CD4-positive, alpha-beta T cell treated with Interleukin-17A for 1 hour (primary cell): ENCODE measurements at places on chromosomes 2 and 18.
A peak's percentile ranks its signal among the peaks of the same experiment; 100 is the strongest.

GRCh38 chr2:222572751-222573174, 83.1 kb downstream of the FARSB start:
- DNase-seq = no peak

DNA sequence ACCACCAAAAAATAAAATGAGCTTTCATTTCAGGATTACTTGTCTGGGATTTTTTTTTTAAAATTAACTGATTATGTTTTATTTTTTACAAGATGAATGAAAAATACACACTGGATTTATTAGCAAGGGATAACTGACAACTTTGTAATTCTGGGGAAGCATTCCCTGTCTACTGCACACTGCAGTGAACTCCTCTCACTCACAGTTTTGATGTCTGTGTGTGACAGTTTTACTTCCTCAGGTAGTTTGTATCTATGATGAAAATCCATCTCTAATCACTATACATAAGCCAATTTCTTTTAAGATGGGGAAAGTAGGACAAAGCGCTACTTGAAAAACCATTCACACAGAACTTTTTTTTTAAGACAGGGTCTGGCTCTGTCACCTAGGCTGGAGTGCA, 94.5 kb downstream of the COBLL1 start:
- no peak for DNase-seq

- no peak for DNase-seq
Observed at GRCh38 chr18:77071061-77071460, 61.5 kb downstream of the MBP start.

GRCh38 chr2:105577762-105578161, 166.9 kb upstream of the NCK2 start:
- DNase-seq = no peak

- no peak for DNase-seq
Observed at GRCh38 chr2:150484006-150484405, 3.5 kb downstream of the RND3 start.

GRCh38 chr2:121697108-121697631, 39.5 kb downstream of the NIFK start:
- no peak for DNase-seq

GRCh38 chr2:67076239-67076624, 320.9 kb upstream of the ETAA1 start:
- no peak for DNase-seq

- DNase-seq = no peak
Observed at GRCh38 chr2:235851828-235852525, 316.2 kb downstream of the GBX2 start.

GRCh38 chr2:218030409-218031195, 27.8 kb upstream of the TNS1 start:
- DNase-seq = no peak

GRCh38 chr2:120313695-120314615, 32.0 kb upstream of the INHBB start:
- DNase-seq = no peak

- peak; percentile 74 for DNase-seq
Observed at GRCh38 chr2:3423492-3424170, 44.1 kb downstream of the TRAPPC12 start.

DNA sequence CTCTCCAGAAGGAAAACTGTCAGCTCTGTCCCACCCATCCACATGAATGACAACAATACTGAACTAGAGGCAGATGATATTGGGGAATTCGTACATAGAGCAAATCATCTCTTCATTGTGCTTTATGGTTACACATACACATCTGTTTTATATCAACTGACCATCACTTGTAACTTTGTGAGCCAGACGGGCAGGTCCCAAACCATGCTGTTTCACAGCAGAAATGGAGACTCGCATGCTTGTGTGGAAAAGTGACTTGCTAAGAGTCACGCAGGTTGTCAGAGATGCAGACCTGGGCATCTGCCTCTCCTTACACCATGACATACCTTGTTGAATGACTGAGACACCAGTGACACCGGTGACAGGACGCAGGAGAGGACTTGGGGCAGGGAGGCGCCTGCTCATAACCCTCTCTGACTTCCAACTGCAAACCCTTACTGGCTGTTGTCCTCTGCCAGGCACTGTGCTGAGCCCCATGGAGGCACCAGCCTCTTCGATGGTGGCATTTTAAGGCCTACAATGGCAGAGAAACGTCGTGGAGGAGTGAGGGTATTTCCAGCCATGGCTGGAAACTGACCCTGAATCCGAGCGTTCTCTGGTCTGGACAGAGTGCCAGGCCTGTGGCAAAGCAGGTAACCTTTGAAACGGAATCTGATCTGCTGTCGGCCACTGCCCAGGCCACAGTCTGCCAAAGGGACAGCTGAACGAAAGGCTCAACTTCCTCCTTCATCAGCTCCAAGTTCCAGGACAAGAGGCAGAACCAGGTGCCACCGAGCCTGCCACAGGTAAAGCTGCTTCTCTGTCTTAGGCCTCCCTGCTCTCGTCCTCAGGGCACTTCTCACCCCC, 26.9 kb upstream of the ROCK2 start:
- DNase-seq = no peak

- no peak for DNase-seq
Observed at GRCh38 chr18:76370201-76370600, 124.8 kb downstream of the ZNF516 start.

GRCh38 chr2:173983391-173983871, 18.3 kb upstream of the SP3 start:
- no peak for DNase-seq

DNA sequence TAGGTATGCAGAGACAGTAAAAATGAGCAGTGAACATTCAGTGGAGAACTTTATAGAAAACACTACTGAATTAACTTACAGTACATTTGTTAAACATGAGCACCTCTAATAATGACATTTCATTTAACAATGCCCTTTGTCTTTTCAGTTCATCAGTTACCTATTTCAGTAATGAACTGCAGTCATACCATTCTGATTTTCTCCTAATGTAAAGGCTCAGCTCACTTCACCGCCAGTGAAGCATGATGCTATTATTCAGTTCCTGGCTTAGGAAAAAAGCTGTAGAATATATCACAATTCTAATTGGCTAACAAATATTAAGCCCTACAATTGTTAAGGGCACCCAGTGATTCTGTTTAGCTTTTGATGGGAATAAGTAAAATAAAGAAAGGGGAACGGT, 37.1 kb upstream of the CCDC93 start:
- no peak for DNase-seq

DNA sequence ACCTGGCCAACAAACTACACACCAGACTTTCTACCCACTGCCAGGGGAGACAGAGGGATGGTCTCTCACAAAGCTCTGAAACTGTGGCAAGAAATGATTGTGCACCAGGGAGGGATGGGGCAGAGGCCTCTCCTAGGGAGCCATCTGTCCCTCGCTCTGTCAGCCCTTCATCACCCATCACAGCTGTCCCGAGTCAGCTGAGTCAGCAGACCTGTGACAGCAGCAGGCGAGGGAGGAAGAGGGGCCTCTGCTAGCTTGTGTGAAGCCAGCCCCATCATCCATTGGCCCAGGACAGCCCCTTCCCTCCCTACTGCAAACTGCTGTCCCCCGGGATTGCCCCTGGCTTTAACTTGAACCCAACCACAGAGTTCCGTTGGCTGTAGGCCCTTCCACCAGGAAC, 5.0 kb downstream of the SH2D6 start:
- no peak for DNase-seq

DNA sequence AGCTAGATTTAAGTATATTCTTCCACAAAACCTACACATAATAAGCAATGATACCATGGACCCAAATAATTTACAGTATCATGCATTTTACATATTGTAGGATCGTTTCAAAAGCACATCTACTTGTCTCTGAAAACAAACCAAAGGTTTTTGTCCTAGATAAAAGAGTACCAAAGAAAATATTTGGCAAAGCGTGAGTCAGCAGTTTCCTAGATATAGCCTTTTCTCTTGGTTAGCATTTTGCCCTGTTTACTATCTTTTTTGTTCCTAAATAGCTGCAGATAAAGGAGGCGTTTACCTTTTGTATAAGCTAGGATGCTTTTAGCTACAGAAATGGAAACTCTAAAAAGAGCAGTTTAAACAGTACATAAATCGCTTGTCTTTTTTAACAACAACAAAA, 305.8 kb upstream of the GULP1 start:
- no peak for DNase-seq

DNA sequence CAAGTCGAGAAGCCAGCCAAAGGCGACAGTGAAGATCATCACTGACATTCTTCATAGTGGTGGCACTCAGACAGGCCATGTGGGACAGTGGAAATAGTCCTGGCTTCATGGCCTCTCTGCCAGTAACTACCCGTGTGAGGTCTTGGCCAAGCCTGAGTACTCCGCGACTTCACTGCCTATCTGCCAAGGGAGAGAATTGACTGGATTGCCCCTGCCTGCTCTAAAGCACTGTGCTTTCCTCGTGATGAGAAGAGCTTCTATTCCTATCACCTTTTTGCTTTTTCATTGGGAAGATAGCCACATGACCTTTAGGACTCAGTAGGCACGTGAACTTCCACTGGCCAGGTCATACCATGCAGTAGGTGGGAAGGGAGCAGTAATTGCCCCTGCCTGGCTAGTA, 239.3 kb downstream of the HAUS1 start:
- no peak for DNase-seq

DNA sequence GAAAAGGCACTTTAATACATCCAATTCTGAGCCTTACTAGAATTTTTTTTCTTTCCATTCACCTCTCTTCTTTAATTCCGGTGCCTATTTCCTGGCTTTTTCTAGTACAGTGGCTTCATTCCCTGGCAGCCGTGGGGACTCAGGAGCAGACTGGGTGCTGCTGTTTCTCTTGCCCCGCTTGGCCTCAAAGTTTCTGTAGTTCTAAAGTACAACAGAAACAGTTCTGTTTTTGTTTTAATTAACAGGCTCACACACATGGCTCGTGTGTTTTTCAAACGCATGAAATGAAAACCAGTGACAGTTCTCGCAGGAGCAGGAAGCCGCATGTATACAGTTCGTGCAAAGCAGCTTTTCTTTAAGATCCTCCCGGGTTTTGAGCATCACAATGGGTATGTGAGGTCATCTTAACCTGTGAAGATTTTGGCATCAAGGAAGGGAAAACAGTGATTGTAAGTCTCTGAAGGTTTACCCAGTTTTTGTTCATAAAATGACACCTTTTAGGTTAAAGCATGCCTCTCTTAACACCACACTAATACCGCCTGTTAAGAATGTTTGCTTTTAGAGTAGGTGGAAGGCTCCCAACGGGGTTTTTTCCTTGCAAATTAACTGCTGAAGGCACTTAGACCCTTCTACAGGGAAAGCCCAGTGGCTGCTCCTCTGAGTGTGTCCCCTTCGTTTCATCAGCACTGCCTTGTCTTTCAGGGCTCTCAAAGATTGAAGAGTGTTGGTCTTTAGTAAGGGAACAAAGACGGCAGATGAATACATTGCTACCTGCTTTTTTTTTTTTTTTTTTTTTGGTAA, 5.8 kb downstream of the FZD7 start:
- no peak for DNase-seq

GRCh38 chr2:112003576-112004252, 51.4 kb upstream of the TMEM87B start:
- DNase-seq = no peak

DNA sequence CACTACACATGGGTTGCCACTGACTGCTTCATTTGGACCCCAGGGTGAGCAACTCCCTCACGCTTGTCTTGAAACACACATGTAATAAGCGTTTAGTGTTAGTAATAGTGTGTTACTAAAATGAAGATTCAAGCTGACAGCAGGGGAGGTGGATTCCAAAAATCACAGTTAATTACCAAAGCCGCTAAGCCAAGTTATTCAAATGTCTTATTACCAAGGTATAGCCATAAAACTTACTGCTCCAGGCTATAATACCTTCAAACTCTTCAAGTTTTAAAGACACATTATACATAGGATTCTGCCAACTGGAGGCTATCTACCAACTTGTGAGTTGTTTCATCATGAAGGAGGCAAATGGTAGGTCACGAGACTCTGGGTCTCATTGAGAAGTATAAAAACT, 2.9 kb downstream of the LPIN2 start:
- no peak for DNase-seq

- DNase-seq = no peak
Observed at GRCh38 chr2:186780701-186781316, 68.2 kb downstream of the ZSWIM2 start.

GRCh38 chr2:15865923-15866322, 74.4 kb upstream of the MYCN start:
- no peak for DNase-seq

DNA sequence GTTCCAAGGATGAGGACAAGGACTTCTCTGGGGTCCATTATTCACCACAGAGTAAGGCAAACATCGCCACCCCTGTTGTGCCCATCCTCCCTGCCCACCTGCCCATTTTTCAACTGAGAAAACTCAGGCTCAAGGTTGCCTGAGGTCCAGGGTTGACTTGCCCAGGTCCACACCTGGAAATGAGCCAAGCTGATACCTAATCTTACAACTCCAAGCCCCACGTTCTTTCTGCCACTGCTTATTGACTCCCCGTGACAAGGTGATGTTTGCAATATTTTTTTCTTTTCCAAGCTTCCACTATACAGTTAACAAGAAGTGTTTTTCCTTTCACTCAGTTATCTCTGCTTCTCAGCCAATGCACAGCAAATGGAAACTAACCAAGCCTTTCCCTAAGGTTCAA, 39.0 kb downstream of the RNF152 start:
- DNase-seq = no peak

- DNase-seq = no peak
Observed at GRCh38 chr2:171626949-171627348, 60.3 kb upstream of the DYNC1I2 start.

- DNase-seq = no peak
Observed at GRCh38 chr2:67085146-67085545, 312.0 kb upstream of the ETAA1 start.

DNA sequence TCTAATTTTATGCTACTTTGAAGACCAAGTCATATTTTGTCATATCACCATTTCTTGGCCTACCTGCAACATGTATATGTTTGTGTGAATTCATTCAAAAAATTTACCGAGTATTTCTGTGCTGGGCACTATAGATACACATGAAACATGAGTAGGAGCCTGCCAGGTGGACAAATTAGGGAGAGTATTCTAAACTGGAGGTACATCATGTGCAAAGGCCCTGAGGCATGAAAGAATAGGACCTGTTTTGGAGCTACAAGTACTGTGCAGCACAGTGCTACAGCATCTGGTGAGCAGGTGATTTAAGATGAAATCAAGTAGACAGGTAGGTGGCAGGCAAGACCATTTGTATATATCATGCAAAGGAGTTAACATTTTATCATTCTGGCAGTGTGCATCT, 152.9 kb downstream of the MYO3B start:
- DNase-seq = no peak

DNA sequence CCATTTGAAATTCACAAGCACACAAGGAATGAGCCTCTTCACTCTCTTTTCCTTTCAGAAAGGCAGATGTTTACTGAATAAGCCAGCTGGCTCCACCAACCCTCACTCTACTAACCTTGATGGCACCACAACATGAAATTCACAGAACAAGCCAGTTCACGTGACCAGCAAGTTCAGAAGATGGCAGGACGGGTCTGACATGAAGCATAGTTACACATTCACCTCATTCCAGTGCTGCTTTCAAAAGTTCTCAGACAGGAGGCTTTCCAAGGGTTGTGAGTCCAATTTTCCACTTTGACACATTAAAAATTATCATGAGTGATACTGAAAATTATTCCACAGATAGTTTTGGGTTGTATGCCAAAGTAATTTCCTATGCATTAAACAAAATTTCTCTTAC, 74.2 kb upstream of the MBOAT2 start:
- no peak for DNase-seq

- DNase-seq = no peak
Observed at GRCh38 chr2:186687807-186688211, 6.1 kb upstream of the FAM171B start.
